CD4-positive, alpha-beta T cell treated with Interleukin-6 at 100 ng/mL for 8 hours (primary cell): ENCODE measurements at places on chromosomes 3 and 15.

GRCh38 chr3:190909908-190910307 is 47.4 kb upstream of the GMNC start:
- no peak for DNase-seq

DNA sequence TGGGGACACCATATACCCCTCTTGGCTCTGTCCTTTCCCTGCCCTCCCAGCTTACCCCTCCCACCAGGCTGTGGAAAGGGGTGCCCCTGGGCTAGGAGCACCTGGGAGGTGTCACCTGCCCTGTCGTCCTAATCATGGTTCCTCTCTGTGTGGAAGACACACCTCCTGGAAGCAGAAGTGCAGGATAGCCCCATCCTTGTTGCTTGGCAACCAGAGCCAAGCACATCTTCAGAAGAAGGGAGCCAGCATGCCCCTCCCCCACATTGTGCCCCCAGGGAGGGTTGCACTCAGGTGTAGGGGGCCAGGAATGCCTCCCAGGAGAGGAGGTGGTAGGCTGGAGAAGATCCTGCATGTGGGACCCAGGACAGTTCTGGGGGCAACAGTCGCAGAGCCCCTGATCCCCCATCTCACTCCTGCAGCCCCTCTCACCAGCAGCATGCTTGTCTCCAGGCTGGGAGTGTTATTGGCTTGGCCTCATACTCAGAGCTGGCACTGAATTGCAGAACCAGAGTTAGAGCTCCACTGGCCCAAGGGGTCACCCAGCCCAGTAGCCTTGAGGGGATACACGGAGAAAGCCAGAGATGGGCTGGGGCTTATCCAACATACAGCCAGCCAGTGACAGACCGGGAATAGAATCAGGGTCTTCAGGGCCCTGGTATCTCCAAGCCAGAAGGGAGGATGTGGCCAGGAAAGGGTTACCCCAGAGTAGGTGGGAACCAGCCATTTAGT is 8.4 kb downstream of the RAB6B start:
- DNase-seq, result no peak

GRCh38 chr3:172595664-172596393 is 72.6 kb upstream of the TNFSF10 start:
- DNase-seq, result peak; percentile 76

GRCh38 chr3:185813691-185814215 is 11.1 kb downstream of the IGF2BP2 start:
- DNase-seq, result no peak

DNA sequence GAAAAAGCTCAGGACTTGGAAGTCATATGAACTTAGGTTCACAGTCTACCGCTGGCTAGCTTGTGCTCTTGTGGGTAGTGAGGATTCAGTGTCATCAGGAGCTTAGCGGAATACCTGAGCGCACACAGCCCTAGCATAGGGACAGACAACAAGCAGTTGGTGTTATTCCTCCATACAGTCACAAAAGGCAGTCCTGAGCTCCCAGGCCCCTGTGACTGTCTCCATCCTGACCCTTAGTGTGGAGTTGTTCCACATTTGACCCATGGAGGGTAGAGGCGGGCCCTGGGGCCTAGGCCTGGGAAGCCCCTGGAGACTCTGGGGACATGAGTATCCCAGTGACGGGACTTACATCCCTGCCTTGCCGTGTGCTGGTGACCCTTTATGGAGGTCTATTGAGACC is 131.5 kb upstream of the PLXNA1 start:
- DNase-seq, result no peak

DNA sequence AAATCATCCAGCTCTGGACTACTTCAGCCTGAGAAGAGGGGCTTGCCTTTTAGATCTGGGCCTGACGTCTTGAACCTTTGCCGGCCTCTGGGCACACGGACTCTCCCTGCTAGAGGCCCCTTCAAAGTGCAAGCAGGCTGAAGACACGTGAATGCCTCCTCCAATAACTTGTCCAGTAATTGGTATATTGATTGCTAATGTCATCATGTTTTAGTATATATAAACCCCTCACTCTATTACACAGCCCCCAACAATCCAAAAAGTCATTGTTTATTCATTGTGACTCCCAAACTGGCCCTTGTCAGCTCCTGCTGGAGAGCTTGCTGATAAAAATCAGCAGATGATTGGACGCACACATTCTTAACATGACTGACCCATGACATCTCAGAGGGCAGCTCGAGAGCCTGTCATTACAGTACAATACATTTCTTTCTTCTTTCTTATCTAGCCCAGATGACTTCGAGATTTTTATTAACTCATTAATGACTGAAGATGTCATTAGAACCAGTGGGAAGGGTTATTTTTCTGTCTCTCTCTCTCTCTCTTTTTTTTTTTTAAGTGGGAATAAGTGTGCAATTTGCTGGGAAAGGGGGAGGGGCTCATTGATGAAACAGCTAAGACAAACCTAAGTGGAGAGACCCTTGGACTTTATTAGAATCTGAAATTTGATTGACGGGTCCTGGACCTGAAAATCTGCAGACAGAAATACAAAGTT is 65.5 kb upstream of the NR2F2 start:
- DNase-seq, result no peak

DNA sequence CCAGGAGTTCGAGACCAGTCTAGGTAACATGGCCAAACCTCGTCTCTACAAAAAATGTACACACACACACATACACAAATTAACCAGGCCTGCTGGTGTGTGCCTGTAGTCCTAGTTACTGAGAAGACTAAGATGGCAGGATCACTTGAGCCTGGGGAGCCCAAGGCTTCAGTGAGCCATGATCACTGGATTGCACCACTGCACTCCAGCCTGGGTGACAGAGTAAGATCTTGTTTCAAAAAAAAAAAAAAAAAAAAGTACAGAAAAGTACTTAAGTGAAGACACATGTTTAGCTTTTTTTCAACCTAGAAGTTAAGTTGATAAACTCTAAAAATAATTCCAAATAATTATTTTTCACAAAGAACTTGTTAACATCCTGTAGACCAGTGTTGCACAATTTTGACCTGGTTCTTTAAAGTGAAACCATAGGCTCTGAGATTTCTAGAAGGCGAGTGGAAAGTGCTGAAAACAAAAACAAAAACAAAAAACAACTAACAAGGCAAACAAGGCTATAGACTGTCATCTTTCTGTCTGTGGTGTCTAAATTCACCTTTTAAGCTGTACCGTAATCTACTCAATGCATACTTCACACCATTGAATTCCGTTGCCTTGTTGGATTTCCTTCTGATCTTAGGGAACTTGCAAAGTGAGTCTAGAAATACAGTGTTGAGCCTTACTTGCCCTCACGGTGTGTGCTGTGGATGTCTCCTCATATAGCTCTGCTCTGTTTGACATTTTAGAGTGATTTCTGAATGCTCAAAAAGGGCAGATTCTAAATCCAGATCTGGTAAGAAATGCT is 63.5 kb downstream of the CHST2 start:
- no peak for DNase-seq

DNA sequence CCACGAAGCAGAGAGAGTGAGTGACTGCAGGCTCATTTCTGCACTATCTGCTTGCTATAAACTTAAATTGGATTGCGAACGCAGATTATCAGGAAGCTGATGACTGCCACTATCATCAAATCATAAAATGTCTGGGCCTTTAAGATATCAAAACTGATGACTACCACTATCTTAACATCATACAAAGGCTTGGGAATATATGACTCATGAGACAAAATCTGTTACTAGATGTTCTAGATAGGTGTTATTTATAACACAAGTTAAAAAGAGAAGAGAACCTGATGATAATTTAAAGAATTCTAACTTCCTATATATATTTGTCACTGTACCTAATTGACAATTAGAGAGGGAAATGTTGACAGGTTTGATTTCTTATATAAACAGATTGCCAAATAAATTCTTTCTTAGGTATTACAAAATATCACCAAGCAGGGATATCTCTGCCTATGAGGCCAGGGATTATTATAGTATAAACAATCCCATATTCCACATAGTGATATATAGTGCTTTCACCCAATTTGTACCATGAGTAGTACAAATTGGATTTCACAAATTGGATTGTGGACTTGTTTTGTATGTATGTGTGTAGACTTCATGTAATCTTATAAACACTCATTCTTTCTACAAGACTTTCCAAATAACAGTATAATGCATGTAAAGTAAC is 1157.2 kb downstream of the ROBO1 start:
- DNase-seq, result no peak

- DNase-seq, result no peak
Measured at GRCh38 chr3:53772562-53772961, 73.7 kb downstream of the CHDH start.

GRCh38 chr15:63291507-63291906 is 14.1 kb downstream of the APH1B start:
- DNase-seq, result no peak

GRCh38 chr3:71859123-71859519 is 74.2 kb upstream of the PROK2 start:
- peak; percentile 61 for DNase-seq

DNA sequence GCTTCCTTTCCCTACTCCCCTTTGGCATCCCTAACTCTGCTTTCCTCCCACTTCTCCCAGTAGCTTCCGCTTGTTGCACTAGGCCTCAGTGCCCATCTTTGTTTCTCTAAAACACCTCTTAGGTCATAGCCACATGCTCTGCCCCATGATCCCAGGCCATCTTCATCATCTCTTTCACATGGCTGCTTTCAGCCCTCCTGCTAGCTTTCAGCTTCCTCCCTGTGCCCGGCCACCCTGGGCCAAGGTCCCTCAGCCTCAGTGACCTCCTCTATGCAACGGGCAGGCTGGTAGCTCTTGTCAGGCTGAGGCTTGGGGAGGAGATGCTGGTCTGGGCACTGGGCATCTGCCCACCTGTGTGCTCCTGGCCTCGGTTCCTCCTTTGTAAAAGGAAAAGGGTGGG is 2.3 kb downstream of the PLEKHO2 start:
- no peak for DNase-seq

GRCh38 chr15:61807281-61807929 is 252.8 kb downstream of the VPS13C start:
- DNase-seq, result no peak

- DNase-seq, result no peak
Measured at GRCh38 chr15:29668120-29668602, 154.1 kb downstream of the TJP1 start.

GRCh38 chr3:111803123-111803593 is 55.9 kb upstream of the PHLDB2 start:
- DNase-seq, result no peak

DNA sequence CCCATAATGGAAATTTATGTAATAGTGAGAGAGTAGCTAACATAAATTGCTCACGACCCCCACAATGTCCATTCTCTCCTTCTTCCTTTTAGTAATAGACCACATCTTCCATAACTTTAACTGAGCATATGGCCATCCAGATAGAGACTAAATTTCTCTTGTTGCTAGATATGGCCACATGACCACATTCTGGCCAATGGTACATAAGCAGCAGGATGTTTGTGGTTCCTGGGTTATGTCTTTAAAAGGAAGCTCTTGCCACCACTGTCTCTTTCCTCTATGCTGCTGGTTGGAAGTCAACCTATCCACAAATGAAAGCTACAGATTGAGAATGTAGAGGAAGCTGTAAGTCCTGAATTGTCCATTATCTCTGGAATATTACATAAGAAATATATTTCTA is 59.7 kb upstream of the NPHP3 start:
- no peak for DNase-seq

DNA sequence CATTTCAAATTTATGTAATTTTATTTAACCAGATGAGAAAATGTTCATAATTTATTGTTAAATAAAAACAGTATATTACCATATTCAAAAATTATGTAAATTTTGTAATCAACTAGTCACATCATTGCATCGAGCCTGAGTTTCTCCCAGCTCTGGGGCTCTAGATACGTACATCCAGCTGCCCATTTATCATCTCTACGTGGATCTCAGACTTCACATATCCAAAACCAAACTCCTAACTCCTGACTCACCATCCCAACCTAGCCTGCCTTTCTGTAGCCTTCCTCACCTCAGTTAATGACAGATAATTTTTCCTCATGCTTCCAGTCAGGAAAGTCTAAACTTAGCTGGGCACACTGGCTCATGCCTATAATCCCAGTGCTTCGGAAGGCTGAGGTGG is 194.8 kb downstream of the SSR3 start:
- DNase-seq, result no peak

DNA sequence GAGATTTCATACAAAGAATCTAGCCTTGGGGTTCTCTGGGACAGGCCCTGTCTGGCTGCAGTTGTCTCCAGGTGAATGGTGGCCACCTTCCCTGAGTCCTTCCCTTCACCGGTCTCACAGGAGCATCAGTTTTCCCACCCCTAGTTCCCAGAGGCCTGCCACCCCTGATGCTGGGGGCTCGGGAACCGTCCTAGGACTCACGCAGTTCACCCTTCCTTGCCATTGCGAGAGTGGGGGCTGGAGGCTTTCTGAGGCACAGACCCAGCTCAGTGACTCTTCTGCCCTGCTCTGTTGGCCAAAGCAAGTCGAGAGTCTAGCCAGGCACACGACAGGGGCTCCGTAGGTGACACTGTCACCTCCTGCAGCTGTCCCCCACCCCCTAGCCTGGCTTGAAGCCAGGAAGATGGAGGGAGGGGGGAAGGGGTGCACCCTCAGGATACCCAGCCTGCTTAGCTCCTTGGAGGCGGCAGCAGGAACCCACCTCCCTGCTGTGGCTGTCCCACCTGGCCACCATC is 130.3 kb downstream of the NUP210 start:
- no peak for DNase-seq

- DNase-seq, result no peak
Measured at GRCh38 chr3:19256313-19256712, 108.0 kb downstream of the KCNH8 start.

GRCh38 chr15:49621401-49621811 is 558 bp downstream of the DTWD1 start:
- DNase-seq, result no peak

DNA sequence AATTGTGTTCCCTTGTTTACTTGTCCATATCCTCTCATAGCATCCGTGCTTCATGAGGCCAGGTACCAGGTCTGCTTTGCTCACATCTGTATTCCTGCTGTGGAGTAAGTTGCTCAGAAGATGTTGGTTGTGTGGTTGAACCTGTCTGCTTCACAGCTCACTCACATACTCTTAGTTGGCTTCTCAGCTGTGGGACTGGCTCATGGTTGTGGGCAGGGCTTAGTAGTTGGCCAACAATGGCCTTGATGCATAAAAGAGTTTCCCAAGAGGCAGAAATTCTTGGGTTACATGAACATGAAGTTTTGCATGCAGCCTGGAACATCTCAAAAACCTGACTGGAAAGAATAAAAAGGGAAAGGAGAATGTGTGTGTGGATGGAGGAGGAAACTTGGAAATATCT is 17.0 kb downstream of the CELF6 start:
- no peak for DNase-seq
